NCI-H1092 (cell line): ENCODE measurements at places on chromosomes 13 and 19.

DNA sequence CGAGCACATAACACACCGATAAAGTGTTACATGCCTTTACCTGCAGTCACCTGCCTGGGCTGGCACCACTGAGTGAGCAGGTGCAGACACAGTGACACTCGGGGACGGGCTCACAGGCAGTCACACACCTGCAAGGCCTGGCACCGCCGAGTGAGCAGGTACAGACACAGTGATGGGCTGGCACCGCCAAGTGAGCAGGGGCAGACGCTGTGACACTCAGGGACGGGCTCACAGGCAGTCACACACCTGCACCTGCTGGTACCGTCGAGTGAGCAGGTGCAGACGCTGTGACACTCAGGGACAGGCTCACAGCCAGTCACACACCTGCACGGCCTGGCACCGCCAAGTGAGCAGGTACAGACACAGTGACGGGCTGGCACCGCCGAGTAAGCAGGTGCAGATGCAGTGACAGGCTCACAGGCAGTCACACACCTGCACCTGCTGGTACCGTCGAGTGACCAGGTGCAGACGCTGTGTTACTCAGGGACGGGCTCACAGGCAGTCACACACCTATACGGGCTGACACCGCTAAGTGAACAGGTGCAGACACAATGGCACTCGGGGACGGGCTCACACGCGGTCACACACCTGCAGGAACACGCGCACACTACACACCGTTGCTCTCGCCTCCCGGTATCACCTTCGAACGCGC is 470 bp downstream of the ZNF835 start:
- DNase-seq: no peak

DNA sequence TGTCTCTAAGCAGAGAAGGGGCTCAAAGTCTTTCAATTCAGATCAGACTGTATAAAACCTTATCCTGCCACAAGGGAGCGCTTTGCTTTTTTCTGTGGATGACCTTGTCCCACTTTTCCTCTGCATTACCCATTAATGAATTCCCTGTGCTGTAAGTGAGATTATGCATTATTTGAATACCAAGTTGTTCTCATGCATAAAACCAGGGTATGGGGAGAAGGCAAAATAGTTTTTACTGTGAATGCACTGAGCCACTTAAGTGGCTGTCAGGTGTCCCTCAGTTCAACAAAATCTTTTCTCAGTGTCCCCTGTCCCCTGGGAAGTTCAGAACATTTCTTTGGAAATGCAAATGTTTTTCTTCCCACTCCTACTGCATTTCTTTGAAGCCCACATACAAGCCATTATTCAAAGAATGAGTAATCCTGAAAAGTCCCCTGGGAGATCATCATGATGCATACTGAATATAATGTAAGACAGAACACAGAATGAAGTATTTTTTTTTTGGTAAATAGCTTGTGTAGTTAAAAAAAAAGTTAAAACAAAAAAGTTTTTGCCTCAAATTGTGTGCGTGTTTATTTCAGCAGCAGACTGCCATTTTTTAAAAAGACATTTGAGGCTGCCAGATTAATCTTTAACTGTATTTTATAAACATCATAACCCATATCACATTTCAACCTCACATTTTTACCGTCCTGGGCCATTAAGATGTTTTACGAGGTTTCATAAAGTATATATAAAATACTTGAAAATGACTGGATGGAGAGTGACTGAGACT is 506.7 kb upstream of the PCDH9 start:
- peak; percentile 24 for DNase-seq

- DNase-seq: no peak
Observed at GRCh38 chr13:26168835-26169234, 53.3 kb downstream of the RNF6 start.

- DNase-seq: no peak
Observed at GRCh38 chr13:93539914-93540313, 313.3 kb downstream of the GPC6 start.

DNA sequence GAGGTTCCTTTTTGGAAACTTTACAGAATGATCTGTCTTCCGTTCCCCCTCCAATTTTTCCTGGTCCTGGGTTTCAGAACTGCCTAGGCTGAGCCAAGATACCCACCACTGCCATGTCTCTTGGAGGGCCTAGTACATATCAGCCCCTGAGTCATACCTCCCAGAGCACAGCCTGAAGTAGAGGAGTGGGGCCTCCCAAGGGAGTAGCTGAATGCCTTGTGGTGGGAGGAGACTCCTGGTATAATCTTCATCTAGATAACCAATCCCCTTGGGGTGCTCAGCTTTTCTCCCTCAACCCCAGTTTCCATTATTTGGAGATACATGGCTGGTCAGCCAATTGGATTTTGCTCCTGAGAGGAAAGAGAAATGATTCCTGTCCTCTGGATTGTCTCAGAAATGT is 30.3 kb downstream of the ZNF763 start:
- no peak for DNase-seq

DNA sequence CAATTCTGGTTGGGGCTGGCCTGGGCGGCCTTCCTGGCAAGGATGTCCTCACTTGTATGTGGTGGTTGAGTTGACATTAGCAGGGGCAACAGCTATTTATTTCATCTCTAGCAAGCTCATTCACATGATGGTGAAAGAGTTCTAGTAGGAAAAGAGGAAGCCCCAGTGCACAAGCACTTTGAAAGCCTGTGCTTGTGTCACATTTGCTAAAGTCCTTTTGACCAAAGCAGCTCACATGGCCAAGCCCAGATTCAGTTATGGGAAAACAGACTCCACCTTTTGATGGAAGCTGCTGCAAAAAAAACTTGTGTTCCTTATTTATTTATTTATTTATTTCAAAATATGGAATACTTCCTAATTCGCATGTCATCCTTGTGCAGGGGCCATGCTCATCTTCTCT is 17.2 kb downstream of the GTF2F2 start:
- no peak for DNase-seq

DNA sequence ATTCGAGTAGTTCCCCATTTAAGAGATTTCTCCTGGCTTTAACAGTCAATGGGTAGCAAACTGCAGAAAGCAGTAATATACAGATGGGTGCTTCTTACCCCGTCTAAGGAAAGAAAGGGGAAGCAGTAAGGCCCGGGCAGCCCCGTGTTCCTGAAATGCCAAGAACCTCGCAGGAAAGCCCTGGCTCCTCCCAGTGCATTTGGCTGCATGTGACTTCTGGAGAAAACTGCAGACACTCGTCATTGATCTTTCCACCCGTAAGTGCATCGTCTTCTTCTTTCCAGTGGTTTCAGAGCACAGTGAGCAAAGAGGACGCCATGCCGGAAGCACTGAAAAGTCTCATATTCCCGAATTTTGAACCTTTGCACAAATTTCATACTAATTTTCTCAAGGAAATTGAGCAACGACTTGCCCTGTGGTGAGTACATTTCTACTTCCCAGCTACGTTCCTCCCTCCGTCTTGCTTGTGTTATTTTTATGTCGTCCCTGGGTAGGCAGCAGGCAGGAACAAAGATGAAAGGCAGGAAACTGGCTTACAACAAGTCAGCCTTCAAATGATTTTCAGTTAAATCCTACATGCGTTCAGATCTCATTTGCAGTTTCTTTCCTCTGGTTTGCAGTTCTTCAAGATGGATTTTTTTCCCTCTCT is 165.2 kb downstream of the STK24 start:
- no peak for DNase-seq

GRCh38 chr13:106152047-106152446 is 383.4 kb downstream of the EFNB2 start:
- no peak for DNase-seq

DNA sequence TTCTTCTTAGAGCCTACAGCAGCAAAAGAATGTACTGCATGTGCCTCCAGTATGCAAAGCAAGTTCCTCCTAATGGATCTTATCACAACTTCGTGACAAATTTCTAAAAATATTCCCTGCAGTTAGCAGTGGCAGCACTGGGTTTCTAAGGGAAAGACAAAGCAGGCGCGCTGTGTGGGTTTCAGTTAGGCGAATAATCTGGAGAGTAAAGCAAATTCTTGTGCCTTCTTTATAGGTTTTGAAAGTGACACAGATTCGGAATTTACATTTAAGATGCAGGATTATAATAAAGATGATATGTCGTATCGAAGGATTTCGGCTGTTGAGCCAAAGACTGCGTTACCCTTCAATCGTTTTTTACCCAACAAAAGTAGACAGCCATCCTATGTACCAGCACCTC is 167.9 kb downstream of the LMO7 start:
- no peak for DNase-seq

DNA sequence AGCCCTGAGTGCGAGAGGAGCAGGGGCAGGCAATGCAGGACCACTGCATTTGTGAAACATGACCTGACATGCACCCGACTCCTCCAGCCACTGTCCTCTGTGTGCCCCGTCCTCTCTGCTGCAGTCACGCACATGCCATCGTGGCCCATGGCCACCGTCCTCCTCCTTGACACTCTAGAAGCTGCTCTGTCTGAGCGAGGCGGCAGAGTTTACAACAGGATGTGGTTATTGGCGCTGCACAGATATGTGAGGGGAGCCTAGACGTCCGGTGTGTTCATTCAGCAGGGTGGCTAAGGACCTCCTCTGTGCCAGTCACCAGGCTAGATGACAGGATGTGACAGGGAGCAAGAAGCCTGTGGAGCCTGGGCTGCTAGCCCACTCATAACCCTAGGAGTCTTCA is 277.8 kb downstream of the FOXO1 start:
- DNase-seq: no peak

- DNase-seq: no peak
Observed at GRCh38 chr19:15268192-15268927, 36.1 kb upstream of the EPHX3 start.

GRCh38 chr13:113359571-113359970 is 4.4 kb downstream of the GRTP1 start:
- no peak for DNase-seq

GRCh38 chr13:40910324-40911050 is 108.6 kb downstream of the ELF1 start:
- no peak for DNase-seq

DNA sequence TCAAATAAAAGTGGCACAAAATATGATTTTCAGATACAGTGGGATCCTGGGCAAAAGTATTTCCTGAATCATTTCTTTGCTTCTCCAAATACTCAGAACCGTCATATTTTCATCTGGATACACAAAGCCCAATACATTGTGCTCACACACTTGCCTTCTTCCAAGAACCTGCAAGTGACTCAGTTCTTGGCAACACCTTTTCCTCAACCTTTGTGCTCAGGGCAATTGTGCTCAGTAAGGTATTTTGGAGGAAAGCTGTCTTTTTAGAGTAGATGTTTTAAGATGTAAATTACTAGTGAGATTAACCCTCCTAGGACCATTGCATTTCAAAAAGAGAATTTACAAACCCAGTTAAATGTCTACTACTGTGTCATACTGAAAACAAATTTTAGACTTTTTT is 233.5 kb downstream of the EFNB2 start:
- no peak for DNase-seq

- no peak for DNase-seq
Observed at GRCh38 chr13:114219392-114219791, 15.3 kb upstream of the CDC16 start.

- DNase-seq: no peak
Observed at GRCh38 chr13:48500652-48501197, 32.2 kb downstream of the RCBTB2 start.

DNA sequence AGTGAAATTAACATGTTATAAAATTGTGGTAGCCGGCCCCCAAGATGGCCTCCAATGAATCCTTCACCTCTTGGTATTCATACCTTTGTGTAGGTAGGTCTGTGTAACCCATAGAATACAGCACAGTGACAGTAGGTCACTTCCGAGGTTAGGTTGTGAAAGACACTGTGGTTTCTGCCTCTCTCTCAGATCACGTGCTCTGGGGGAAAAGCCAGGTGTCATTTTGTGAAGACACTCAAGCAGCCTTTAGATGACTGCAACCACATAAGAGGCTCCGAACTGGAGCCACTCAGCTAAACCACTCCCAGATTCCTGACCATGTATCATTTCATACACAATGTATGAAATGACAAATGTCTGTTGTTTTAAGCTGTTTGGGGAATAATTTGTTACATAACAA is 9.8 kb upstream of the USPL1 start:
- DNase-seq: no peak

DNA sequence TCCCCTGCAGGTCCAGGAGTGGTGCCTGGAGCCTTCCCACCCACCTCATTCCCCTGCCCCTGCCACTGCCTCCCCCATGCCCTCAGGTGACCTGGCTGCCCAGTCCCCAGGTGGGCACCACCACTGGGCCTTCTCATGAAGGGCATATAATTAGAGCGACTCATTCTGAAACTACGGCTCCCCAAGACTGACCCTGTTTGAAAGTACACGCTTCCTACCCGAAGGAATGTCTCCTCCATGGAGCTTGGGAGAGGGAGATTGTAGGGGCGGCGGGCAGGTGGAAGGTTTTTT is 52.6 kb downstream of the GPR12 start:
- no peak for DNase-seq

DNA sequence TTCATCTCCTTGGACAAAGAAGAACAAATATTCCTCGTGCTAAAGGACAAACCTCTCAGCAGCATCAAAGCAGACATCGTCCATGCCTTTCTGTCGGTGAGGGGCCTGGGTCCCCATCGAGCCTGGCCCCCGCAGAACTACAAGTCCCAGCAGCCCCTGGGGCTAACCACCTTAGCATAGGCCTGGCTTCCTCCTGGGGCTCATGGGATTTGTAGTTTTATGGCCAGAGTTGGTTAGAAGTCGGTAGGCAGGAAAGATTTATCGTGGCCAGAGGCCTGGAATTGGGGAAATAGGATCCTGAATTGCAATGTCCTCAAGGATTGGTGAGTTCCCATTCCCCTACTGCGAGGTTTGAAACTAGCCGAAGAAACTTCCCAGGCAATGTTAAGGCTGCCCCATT is 19.6 kb downstream of the TMEM150B start:
- DNase-seq: peak; percentile 11

- DNase-seq: no peak
Observed at GRCh38 chr19:27736225-27736624, 1476.7 kb downstream of the UQCRFS1 start.

DNA sequence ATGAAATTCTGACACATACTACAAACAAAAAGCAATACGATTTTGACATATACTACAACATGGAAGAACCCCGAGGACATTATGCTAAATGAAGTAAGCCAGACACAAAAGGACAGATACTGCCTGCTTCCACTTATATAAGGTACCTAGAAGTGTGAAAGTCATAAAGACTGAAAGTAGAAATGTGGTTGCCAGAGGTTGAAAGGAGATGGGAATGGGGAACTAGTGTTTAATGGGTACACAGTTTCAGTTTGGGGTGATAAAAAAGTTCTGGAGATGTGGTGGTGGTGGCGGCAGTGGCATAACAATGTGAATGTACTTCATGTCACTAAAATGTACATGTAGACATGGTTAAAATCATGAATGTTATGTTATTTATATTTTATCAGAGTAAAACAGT is 12.1 kb upstream of the NDFIP2 start:
- DNase-seq: no peak

DNA sequence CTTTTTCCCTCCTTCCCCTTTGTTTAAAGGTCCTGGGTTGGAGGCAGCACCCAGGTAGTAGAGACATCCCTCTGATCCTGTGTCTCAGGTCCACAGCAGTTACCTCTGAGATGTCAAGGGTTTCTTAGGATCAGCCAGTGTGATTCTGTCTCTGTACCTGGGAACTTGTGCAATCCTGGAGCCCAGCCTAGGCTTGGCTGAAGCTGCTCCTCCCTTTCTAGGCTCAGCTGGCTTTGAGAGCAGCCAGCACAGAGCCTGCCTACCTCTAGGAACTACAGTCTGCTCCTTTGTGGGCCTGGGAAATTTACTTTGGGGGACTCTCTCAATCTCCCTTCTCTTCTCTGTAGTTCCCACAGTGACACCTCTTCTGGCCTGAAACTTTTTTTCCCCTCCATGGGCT is 171.6 kb downstream of the MTUS2 start:
- no peak for DNase-seq

GRCh38 chr13:87669379-87669978 is 1.7 kb upstream of the SLITRK5 start:
- peak; percentile 24 for DNase-seq

GRCh38 chr13:56923626-56924140 is 217.0 kb upstream of the PRR20A start:
- no peak for DNase-seq
